H4 (cell line): ENCODE measurements at places on chromosomes 5 and 9. TPM values are rescaled to one million over a fixed set of nuclear protein-coding genes. Genes with fewer than 3 reads are reported as not detected.

GRCh38 chr5:97728920-97729319 lies 545.9 kb upstream of the RIOK2 start:
- DNase-seq, result no peak

- no peak for DNase-seq
These were observed 537.6 kb downstream of the PRDM9 start for GRCh38 chr5:24045046-24045445.

GRCh38 chr5:115320006-115320405 lies 23.6 kb upstream of the CCDC112 start:
- no peak for DNase-seq

DNA sequence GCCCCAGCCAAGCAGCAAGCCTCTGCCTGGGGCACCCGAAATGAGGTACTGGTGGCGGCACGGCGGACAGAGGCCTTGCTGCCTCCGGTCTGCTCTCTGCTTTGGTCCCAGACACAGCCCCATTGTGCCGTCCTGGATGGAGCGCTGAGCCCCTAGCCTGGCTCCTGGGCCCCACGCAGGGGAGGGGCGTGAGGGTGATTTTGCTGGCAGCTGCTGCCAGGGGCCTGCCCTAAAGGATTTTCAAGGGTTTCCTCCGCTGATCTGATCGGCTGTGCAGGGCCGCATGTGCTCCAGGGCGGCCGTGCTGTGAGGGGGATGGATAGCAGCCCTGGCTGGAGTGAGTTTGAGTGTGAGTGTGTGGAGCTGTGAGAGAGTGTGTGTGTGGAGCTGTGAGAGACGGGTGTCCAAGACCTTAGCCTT lies 1.3 kb downstream of the GPSM1 start:
- no peak for DNase-seq

GRCh38 chr5:33120671-33121070 lies 320.1 kb upstream of the TARS1 start:
- DNase-seq, result no peak

DNA sequence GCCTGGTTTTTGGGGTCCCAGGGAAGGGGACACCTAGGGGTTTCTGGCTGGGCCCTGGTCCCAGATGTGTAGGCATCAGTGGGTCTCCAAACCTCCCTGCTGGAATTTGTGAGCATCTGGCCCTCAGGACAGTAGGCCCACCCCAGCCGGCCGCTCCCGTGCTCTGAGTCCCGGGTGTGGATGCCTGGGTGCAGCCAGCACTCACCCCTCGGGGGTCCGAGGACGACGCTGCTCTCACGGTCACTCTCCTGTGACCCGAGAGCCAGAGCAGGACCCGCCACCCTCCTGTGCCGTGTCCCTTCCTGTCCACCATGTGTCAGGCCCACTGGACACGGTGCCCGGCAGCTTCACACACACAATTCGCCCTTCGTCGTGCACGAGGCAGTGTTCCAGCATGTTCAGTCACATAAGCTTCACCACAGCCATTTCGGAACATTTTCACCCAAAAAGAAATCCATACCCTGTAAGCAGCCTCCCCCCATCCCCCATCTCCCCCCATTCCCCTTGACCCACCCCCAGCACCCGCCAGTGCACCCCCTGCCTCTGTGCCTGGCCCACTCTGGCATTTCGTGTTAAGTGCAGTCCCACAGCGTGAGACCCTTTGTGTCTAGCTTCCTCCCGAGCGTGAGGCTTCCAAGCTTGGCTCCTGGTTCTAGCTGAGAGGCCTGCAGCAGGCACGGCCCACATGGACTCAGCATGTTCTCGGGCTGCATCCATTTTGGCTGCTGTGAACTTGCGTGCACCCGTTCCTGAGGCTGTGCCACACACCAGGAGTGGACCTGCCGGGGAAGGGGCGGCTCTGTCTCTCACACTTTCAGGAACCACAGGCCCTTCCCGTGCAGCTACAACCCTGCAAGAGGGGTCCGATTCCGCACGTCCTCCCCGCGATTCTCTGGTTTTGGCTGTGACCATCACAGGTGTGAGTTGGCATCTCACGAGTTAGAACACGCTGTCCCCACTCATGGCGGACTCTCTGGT lies 40.5 kb downstream of the NKD2 start:
- DNase-seq, result no peak

- DNase-seq, result no peak
These were observed 22.3 kb downstream of the ORM2 start for GRCh38 chr9:114351932-114352331.

DNA sequence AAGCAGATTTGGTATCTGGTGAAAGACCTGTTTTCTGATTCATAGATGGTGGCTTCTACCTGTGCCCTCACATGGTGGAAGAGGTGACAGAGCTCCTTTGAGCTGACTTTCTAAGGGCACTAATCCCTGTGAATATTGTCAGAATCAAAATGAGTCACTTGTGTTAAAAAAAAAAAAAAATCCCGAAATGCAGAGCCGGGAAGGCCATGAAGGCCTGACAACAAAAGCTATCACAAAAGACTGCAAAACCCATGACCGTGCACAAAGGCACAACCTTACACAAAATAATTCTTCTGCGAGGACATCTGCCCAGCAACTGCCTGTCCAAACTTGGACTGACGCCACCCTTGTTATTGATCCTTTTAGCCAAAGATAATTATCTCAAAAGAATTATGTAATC lies 19.6 kb upstream of the UBTD2 start:
- no peak for DNase-seq

GRCh38 chr5:162497455-162497854 lies 429.9 kb downstream of the GABRG2 start:
- DNase-seq, result no peak

GRCh38 chr5:36146390-36146789 lies 5.3 kb downstream of the LMBRD2 start:
- DNase-seq, result no peak

DNA sequence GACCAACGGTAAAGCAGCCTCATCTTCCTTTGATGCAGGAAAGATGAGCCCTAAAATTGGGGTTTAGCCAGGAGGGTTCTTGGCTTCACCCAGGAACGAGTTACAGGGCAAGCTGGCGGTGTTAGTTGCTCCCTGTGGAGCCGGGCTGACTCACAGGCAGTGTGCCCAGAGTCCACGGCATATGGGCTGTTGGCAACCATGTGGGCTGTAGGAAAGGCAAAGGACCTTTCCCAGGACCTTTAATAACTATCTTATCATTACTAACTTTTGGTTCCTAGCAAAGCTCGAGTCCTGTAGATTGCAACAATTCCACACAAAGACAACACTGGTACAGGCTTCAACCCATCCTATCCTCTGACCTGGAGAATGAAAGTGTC lies 29.8 kb upstream of the CLPTM1L start:
- DNase-seq, result no peak

DNA sequence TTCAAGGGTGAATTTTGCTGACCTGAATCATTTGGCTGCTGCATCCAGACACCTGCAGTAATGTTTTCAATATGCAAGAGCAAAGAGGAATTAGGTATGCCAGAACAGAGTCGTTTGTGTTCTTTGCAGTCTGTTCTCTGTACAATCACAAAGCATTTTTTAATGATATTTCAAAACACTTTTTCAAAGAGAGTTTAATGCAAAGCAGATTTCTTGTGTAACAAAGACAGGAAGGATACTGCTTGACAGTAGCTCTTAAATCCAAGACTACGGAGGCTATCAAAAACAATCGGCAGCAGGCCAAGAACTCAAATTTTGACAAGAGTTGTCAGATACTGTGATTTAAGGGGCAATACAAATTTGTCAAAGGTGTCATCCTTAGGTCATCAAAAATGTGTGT lies 341.9 kb downstream of the GADD45G start:
- no peak for DNase-seq

GRCh38 chr5:154293219-154293618 lies 102.7 kb downstream of the GALNT10 start:
- no peak for DNase-seq

- DNase-seq, result no peak
These were observed 94.9 kb upstream of the TNC start for GRCh38 chr9:115212832-115213231.

- peak; percentile 51 for DNase-seq
These were observed 33.5 kb downstream of the TLX3 start for GRCh38 chr5:171342362-171343111.

DNA sequence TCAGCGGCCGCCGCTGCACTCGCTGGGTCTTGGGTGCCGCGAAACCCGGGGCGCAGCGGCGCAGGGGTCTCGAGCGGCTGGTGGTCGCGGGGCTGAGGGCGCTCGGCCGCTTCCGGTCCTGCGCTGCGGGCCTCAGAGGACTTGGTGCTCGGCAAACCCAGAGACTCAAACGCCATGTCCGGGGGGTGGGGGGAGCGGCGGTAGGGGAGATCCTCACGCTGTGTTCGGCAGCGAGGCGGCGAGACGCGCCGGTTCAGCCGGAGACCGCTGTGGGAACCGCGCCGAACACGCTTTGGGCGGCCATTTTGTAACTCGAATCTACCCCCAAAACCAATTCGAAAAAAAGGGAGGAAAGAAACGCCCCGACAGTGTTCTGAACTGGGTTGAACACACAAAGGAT lies 317.5 kb upstream of the CDH18 start:
- DNase-seq, result no peak

DNA sequence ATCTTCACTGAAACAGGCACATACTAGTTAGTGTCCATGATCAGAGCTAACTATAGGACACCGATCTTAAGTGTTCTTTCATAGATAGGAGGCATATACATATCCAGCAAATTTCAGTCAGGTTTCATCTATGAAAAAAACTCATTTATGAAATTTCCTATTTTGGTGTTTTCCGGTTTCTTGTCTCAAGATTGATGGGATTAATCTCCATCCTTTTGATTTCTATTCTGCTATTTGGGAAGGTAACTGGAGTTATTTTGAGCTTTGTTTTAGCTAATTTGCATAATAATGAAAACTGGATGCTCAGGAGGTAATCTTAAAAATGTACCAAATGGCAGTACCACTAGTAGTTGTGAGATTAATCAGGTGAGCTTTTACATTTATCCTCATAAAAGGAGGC lies 62.1 kb downstream of the BASP1 start:
- DNase-seq, result no peak

DNA sequence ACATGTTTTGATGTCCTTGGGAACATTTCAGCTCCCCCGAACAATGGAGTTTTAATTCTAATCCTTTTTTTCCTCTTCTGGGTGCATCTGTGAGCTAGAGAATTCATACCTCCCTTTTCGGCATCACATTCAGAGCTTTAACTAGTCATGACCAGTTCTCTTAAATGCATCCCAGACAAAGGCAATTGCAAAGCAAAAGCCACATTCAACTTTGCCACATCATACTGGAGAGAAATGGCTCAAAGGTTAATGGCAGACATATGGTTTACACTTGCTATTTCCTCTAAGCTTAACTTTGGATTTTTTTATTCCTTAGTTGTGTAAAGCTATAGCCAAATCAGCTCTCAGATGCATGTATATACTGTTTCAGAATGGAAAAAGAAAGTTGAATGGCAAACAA lies 153.3 kb downstream of the ESM1 start:
- DNase-seq, result peak; percentile 20

DNA sequence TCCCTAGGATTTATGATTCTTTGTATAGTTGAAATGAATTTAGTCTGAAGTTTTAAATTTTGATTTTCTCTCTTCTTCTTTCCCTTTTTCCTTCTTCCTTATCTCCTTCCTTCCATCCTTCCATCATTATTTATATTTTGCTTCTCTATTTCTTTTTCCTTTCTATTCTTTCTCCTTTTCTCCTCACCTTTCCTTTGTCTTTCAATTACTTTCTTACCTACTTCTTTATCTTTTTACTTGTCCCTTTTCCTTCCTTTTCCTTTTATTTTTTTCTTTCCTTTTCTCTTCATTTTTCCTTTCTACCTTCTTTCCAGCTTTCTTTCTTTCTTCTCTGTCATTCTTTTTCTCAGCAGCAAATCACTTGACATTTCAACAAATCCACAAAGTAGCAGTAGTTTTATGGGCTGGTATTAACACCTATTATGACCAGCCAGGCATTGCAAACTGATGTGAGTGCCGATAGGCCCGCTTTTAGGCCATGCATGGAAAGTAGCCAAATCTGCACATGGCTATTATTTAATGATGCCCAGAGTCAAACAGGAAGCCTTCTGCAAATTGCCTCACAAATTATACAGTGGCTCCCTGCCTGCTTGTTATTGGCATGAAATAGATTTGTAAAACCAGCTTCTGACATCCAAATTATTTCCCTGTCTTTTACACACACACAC lies 37.1 kb upstream of the NR3C1 start:
- no peak for DNase-seq

DNA sequence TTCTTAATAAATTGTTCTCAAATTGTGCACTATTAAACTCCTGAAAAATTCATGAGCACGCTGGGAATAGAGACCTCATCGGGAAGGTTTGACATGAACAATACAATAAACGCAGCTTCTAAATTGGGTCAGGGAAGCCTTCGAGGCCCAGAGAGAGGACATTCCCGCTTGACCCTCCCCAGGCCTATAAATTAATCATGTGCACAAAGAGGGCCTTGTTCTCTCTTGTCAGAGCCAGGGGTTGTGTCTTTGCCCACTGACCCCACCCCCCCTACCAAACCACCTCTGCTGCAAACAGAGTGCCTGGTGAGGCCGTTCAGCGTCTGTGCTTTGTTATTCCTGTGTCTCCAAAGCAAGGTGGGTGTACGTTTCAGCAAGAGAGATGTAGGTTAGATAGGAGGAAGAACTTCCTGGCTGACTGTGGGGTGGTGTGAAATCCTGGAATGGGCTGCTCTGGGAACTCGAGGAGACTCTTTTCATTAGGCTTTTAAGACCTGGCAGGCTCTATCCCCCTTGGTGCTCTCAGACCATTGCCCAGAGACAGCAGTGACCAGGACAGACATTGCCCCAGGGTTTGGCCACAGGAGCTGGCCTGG lies 18.2 kb upstream of the DAB2IP start:
- no peak for DNase-seq

DNA sequence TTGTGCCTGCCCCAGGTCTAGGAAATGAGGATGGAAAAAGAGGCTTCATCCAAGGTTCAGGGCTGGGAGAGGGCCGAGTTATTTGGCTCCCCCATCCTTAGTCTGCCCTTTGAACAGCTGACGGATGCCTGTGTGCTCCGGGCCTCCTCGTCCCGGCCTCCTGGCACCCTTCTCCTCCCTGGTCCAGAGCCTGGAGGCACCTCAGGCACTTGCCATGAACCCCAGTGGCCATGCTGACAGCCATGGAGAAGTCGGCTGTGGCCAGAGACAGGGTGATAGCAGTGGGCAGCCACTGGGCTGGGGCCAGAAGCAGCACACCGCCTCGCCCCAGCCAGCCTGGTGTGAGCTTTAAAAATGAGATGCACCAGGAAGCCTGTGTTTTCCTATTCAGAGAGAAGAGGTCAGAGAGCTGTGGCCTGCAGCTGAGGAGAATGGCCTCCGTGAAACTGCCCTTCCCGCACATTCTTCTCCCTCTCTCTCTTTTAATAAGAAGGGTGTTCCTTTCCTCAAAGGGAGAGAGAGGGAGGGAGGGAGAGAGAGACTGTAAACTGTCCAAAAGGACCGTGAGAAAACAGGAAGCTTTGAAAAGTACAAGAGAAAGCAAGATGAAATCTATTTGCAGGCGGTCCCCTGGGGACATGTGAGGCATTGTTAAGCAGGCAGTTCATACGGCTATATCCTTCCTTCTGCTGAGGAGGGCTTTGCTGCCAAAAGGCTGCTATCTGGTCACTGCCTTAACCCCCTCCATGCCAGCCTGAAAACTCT lies 55.3 kb downstream of the ZNF366 start:
- peak; percentile 26 for DNase-seq

- no peak for DNase-seq
These were observed 63.2 kb downstream of the COL27A1 start for GRCh38 chr9:114218264-114219120.

The GRAMD2B gene
- total RNA-seq, result 0.52 TPM in 1 of 2 replicates, not detected in the other

The PPIC gene
- 78.4 and 84.2 TPM in 2 replicates for total RNA-seq

The SMAD5 gene
- total RNA-seq, result 38.8 and 40.0 TPM in 2 replicates

The PCDHB2 gene
- 15.0 and 26.2 TPM in 2 replicates for total RNA-seq

The UQCRQ gene
- total RNA-seq, result 534 and 752 TPM in 2 replicates

The SNAPC3 gene
- total RNA-seq, result 16.6 and 24.3 TPM in 2 replicates

The ZNF622 gene
- total RNA-seq, result 55.0 and 55.8 TPM in 2 replicates

The PTGES gene
- total RNA-seq, result 13.0 and 14.2 TPM in 2 replicates

The SPAAR gene
- total RNA-seq, result 0.12 and 0.27 TPM in 2 replicates

The OSMR gene
- 61.1 and 92.0 TPM in 2 replicates for total RNA-seq

The DIPK1B gene
- total RNA-seq, result 3.8 and 6.1 TPM in 2 replicates
